GM04504 (cell line): ENCODE measurements at places on chromosomes 5 and 9.

GRCh38 chr9:115551396-115551795 lies 433.4 kb upstream of the TNC start:
- peak; percentile 53 for DNase-seq

GRCh38 chr9:113475992-113476391 lies 12.5 kb downstream of the RGS3 start:
- DNase-seq = no peak

DNA sequence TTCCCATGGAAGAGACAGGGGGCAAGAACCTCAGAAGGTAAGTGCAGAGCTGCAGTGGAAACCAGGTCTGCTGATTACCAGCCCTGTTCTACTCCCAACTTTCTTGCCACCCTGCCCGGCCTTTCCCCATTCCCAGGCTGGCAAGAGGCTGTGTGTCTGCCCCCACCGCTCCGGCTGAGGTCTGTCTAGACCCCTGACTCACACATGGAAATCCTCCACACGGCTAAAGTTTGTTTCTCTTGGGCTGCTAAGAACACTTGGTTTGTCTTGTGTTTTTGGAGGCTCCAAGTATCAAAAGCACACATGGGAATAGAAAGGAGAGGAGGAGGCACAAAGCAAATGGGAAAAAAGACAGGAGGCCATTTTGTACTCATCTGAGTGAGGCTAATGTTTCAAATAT lies 168.3 kb downstream of the GABBR2 start:
- no peak for DNase-seq

DNA sequence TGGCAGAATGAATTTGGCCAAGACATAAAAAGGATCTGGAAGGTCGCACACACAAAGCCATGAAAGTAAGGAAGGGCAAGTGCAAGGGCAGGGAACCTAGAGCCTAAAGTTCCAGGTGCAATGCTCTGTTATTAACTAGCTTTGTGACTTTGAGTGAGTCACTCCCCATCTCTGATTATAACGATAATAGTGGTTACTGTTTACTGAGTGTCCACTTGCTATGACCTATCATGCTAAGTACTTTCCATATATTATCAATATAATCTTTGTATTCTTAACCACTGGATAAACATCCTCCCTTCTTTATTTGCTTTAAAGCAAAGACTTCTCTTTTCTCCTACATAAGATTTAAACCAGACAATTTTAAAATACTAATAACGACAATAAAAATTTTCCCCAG lies 504.6 kb upstream of the BRINP1 start:
- no peak for DNase-seq

DNA sequence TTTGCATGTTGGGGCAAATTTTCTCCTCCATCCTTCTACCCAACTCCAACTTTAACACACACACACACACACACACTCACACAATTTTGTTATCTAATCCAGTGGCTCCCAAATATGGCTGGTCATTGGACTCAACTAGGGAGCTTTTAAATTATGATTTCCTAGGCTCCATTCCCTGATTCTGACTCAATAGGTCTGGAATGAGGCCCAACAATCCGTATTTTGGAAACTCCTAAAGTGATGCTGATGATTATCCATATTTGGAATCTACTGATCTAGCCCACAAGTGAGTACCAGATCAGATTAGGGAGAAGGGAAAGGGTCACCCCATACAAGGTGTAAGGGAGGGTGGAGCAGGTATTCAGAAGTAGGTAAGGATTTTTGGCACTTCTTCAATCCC lies 309.7 kb downstream of the TLE1 start:
- DNase-seq = no peak

GRCh38 chr5:150323819-150324218 lies 21.1 kb upstream of the ARSI start:
- no peak for DNase-seq

DNA sequence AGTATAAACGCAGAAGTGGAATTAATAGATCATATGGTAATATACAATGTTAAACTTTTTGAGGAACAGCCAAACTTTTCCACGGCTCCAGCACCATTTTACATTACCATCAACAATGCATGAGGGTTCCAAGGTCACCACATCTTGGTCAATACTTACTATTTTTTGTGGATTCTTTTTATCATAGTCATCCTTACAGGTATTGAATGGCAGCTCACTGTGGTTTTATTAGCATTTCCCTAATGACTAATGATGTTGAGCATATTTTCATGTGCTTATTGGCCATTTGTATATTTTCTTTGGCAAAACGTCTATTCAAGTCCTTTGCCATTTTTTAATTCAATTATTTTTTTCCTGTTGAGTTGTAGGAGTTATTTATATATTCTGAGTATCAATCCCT lies 14.1 kb upstream of the RAPGEF6 start:
- no peak for DNase-seq

DNA sequence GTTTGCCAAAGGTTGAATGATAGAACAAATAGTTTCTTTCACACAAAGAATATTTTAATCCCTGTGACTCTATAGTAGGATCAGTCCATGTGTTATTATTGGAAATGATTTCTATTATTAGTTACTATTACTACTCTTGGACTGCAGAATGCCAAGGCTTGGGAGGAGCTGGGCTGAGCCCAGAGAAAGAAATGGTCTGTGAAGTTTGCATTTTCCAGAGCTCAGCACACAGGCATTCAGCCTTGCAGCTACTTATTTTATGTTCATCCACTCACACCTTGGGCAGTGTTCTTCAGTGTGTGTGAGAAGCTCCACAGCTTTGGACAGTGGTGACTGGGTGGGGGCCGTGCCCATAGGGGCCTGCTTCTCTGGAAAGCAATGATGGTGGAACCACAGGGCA lies 583.1 kb downstream of the CCDC171 start:
- no peak for DNase-seq

GRCh38 chr5:167886196-167886595 lies 405.2 kb upstream of the WWC1 start:
- DNase-seq = no peak

- DNase-seq = no peak
Measured at GRCh38 chr5:74422671-74423070, 217.9 kb downstream of the ENC1 start.

- no peak for DNase-seq
Measured at GRCh38 chr5:35212122-35212982, 17.9 kb downstream of the PRLR start.

DNA sequence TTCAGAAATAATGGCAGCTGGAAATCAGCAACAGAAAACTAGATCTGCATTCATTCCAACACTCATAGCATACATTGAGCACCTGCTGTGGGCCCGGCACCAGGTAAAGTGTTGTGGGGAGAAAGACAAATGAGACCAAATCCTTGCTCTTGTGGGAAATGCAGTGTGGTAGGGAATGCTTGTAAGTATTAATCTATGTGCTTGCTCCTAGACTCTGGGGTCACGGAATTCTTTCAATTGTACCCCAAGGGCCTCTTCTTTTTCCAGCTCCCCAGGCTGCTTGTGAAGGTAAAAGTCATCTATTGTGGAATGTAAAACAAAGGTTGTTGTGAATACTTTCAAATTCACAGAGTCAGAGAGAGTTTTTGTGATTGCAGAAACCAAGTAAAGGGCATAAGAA lies 501.9 kb downstream of the CDK5RAP2 start:
- DNase-seq = no peak

- peak; percentile 45 for DNase-seq
Measured at GRCh38 chr9:21465859-21466518, 16.1 kb downstream of the IFNE start.
